ENCODE measurements at places on chromosomes 1 and 21. TPM values are rescaled to one million over a fixed set of nuclear protein-coding genes. Genes with fewer than 3 reads are reported as not detected.
A peak's percentile ranks its signal among the peaks of the same experiment; 100 is the strongest.

DNA sequence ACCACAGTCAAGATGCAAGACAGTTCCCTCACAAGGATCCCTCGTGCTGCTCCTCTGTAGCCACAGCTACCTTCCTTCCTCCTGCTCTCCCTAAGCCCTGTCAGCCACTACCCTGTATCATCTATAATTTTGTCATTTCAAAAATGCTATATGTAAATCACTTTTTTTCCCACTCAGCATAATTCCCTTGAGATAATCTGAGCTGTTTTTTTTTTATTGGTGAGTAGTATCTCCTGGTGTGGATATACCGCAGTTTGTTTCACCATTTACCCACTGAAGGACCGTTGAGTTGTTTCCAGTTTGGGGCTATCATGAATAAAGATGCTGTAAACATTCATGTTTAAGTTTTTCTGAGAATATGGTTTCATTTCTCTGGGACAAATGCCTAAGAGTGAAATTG is 88.2 kb downstream of the HUNK start:
- no peak for DNase-seq

Gene ICOSLG
- 0.37 TPM for total RNA-seq

- DNase-seq, result no peak
These were observed 115.1 kb downstream of the HIVEP3 start for GRCh38 chr1:41803656-41804055.

DNA sequence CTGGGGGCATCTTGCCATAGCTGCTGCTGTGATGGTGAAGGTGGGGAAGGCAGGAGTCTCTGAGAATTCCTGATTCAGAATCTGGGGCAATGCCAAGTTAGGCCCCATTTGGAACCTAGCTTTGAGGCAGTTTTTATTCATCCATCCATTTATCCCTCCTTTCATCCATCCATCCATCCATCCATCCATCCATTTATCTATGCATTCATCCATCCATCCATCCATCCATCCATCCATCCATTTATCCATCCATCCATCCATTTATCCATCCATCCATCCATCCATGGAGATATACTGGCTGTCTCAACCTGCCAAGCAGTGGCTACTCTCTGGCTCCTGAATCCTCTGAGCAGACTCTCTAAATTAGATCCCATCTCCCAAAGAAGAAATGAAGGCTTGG is 83.1 kb downstream of the PRDM16 start:
- no peak for DNase-seq

- DNase-seq, result no peak
These were observed 19.0 kb downstream of the RCC2 start for GRCh38 chr1:17420391-17420918.

- DNase-seq, result no peak
These were observed 895 bp upstream of the UBR4 start for GRCh38 chr1:19210772-19211549.

DNA sequence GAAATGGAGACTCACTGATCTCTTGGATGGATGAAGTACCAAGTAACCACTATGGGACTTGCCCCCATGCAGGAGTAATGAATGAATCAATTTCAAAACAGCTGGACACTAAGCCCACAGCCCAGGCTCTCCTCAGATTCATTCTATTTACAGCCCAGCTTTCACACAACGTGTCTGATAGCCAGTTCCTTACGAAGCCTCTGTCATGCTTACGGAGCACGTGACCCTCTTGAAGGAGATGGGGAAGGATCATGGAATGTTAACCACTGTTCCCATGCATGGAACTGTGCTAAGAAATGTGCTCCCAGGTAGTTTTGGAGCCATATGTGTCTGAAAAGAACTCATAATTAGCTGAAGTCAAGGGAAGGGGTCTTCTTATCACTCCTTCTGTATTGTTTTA is 124.1 kb downstream of the KIF26B start:
- no peak for DNase-seq

DNA sequence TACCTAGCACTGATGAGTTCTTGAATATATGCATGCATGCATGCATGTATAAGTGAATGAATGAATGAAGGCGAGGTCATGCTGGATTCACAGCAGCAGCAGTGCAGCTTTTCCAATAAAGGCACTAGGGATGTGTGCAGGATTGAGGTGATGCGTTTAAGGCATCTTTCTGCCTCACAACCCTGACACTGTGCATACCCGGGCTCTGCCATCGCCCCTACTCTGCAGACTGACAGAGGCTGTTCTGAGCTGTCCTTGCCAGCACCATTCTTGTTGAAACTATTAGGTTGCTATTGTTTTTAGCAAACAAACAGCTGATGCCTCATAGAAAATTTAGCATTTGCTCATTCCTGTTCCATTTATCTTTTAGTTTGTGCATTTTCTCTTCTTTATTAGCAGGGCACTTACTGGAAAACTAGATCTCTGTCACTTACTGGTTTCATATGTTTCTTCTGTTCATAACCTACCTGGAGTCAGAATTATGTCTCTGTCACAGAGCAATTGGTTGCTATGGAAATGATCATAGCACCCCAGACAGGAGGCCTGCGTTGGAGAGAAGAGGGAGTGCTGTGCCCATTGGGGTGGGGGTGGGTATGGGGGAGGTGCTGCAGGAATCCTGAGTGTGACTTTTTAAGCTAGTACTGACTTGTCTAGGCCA is 79.0 kb downstream of the CD58 start:
- no peak for DNase-seq

Gene PCSK9
- 0.03 TPM for total RNA-seq

Gene CYP4B1
- not detected for total RNA-seq

- peak; percentile 92 for DNase-seq
These were observed 2.8 kb upstream of the ZC3H12A start for GRCh38 chr1:37471345-37472231.

Gene AKR7A3
- total RNA-seq, result 0.23 TPM

- no peak for DNase-seq
These were observed 3.7 kb downstream of the BRINP3 start for GRCh38 chr1:190474010-190474409.

DNA sequence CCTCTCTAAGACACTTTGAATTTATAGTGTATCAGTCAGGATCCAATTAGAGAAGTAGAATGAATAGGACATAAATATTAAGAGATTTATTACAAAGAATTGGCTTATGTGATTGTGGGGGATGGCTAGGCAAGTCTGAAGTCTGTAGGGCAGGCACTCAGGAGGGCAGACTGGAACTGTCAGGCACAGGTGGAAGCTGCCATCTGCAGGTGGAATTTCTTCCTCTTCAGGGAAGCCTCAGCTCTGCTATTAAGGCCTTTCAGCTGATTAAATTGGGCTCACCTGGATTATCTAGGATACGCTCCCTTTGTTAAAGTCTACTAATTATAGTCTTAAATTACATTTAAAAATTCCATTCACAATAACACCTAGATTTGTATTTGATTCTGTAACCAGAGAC is 92.0 kb upstream of the HAO2 start:
- DNase-seq, result no peak

GRCh38 chr1:56206391-56206790 is 373.0 kb downstream of the PLPP3 start:
- no peak for DNase-seq

Gene MANEAL
- total RNA-seq, result 21.6 TPM

DNA sequence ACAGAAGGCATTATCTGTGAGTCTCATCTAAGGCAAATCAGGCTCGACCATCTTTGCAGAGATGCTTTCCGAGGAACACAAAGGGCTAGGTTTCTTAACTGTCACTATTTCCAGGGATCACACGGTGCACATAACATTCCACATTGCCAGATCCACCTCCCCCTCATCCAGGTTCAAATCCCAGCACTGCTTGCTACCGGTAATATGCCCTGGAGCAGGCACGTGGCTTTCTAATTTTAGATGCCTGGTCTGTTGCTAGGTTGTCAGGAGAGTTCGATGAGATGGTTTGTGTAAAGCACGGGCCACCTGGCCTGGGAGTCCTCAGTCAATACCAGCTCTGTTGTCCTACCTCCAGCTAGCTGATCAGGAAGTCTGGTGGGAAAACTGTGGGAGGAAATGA is 598.6 kb downstream of the NPHP4 start:
- DNase-seq, result no peak

Gene CCDC17
- 0.94 TPM for total RNA-seq

- no peak for DNase-seq
These were observed 2.8 kb upstream of the C1orf162 start for GRCh38 chr1:111471012-111471411.

- DNase-seq, result no peak
These were observed 310.6 kb downstream of the SEC16B start for GRCh38 chr1:177659281-177659680.

GRCh38 chr1:209219791-209220524 is 363.6 kb upstream of the CAMK1G start:
- DNase-seq, result no peak

DNA sequence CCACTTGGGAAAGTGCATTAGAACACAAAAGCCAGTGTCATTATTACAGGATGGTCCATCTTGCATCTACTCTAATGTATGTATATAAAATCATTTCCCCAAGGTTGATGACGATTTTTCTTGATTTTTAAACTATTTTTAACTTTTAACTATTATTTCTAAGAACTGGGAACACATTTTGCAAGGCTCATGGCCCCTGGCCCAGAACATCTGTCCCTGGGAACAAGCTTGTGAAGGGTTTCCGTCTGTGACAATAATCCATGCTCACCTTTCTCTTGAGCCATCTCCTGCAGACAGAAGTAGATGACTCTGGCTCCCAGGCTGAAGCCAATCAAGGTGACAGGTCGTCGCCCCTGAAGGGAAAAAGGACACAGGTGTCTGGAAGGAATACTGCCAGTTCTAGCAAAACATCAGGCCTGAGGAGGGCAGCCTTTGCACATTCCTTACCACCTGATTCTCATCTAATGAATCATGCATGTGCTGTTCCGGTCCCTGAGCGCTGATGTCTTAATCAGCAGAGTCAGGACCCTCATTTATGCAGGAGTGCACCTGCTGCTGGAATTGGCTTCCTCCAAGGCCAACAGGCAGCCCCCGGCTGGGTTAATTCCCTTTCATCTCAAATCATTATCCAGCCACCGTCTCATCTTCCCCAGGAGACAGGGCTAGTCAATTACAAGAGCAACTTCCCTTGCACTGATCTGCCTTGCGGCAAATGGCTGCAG is 62.5 kb downstream of the TMCO4 start:
- DNase-seq, result peak; percentile 69

Gene MPC2
- 46.0 TPM for total RNA-seq

DNA sequence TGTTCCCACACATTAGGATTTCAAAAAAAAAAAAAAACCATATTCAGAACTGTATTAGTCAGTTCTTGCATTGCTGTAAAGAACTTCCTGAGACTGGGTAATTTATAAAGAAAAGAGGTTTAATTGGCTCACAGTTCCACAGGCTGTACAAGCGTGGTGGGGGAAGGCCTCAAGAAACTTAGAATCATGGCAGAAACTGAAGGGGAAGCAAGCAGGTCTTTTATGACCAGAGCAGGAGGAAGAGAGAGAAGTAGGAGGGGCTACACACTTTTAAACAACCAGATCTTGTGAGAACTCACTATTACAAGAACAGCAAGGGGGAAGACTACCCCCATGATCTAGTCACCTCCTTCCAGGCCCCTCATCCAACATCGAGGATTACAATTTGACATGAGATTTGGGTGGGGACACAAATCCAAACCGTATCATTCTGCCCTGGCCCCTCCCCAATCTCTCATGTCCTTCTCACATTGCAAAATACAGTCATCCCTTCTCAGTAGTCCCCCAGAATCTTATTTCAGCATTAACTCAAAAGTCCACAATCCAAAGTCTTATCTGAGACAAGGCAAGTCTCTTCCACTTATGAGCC is 51.8 kb downstream of the POU2F1 start:
- DNase-seq, result no peak

Gene GNAT2
- total RNA-seq, result 0.43 TPM

Gene RHD
- not detected for total RNA-seq

GRCh38 chr1:11858968-11859871 is 475 bp upstream of the NPPB start:
- peak; percentile 35 for DNase-seq

GRCh38 chr1:235169986-235170385 is 8.9 kb upstream of the RBM34 start:
- no peak for DNase-seq

Gene SLC41A1
- total RNA-seq, result 17.5 TPM

DNA sequence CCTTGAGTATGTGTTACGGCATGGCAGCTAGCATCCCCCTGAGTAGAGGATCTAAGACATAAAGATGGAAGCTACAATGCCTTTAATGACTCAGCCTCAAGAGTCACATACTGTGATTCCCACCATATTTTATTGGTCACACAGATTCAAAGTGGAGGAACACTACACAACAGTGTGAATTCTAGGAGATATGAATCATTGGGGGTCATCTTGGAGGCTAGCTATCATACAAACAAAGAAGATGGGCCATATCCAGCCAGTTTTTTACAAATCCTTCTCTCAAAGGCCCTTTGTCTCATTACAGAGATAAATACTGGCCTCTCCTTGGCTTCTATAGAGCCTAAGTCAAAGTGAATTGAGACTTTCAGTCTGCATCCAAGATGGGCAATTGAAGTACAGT is 177.0 kb downstream of the TBX15 start:
- DNase-seq, result no peak

Gene TTC22
- total RNA-seq, result not detected

DNA sequence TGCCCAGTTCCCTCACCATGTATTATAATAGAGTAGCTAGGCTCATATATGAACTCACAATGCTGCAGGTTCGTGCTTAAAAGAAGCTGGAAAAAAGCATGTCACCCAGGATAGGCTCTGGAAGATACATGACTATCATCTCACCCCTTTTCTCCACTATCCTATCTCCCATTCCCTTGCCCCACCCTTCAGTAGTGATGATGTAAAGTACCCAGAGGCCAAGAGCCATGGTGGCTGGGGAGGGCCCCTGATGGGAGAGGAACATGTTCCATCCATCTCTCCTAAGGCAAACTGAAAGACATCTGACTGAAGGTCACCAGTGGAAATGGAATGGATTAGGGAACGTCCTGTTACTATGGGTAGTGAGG is 20.3 kb upstream of the RBBP5 start:
- DNase-seq, result no peak

DNA sequence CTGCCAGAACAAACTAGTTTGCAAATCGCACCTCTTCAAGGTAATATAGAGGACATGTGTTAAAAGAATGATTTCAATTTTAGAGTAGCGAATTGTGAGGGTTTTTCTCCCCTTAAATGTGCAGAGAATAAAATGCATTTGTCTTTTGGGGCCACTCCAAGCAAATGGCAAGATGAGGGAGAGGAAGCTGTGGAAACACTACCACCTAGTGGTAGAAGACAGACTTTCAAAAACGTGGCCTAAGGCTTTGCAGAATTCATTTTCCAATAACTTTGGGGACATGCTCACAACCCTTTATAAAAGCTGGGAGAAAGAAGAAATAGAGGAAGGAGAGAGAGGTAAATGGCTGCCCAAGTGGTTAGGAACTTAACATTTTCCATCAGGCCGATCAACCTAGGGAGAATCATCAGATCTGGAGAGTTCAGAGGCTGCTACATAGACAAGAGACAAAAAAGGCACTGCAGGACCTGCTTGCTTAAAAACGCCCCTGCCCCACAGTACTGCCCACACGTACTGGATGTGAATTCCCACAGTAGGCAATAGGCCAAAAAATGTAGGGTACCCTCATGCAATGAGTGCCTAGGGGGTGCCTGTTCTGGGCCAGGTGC is 15.7 kb upstream of the RCAN1 start:
- peak; percentile 41 for DNase-seq

DNA sequence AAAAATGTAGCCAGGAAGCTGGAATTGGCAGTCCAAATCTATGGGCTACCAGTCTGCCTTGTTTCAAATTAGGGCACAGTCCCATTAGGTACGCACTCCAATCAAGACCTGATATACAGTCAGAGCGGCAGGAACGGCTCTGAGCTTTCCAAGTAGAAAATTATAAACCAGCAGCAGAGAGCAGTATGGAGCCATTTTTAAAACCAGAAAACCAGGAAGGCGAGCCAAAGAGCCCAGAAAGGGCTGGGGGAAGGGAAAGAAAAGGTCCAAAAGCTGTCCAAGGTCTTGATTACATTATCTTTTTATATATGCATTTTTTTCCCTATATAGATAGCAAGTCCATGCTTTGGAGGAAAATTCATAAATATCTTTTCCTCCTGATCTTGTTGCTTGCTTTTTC is 719.0 kb downstream of the RWDD3 start:
- DNase-seq, result peak; percentile 40

All from HT1080 (cell line).